ENCODE measurements at places on chromosomes 2 and 18. TPM values are rescaled to one million over a fixed set of nuclear protein-coding genes. Genes with fewer than 3 reads are reported as not detected.

DNA sequence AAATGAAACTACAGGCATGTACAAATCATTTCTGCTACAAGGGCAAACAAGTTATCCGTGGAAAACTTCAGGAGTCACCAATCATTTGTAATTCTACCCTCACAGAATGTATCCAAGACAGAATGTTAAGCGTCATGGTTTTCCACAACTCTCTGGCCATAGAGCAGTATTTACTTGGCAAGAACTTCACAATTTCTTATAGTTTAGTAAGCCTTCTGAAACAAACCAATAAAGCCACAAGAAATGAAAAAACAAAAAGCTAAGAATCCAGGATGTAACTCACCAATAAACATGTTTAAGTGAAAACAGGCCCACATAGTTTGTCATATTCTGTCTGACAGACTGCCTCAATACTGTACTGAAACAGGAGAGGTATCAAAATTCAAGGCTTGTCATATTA is 70.3 kb downstream of the LNPK start:
- no peaks in the 10 kb centered on the region for H3K36me3 ChIP-seq
- no peak overlapping the region for H3K27ac ChIP-seq

DNA sequence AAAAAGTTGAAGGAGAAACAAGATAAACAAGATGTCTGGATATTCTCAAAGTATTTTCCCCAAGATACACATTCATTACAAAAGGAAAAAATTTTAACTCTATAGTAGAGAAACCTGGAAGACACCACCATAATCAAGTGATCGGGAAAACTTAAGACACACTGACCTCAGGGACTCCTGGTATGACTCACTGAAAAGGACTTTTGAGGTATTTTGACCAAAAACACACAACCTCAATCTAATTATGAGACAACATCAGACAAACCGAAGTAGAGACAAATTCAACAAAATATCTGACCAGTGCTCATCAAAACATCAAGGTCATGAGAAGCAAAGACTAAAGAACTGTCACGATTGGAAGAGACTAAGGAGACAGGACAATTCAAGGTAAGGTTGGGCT is 34.7 kb downstream of the LPIN2 start:
- no peak overlapping the region for H3K4me3 ChIP-seq
- no peaks in the 10 kb centered on the region for H3K27me3 ChIP-seq
- no peaks in the 10 kb centered on the region for H3K36me3 ChIP-seq
- H3K4me1 ChIP-seq = peaks cover 28% of the 10 kb centered on the region
- DNase-seq = no peak
- H3K27ac ChIP-seq = no peak overlapping the region

DNA sequence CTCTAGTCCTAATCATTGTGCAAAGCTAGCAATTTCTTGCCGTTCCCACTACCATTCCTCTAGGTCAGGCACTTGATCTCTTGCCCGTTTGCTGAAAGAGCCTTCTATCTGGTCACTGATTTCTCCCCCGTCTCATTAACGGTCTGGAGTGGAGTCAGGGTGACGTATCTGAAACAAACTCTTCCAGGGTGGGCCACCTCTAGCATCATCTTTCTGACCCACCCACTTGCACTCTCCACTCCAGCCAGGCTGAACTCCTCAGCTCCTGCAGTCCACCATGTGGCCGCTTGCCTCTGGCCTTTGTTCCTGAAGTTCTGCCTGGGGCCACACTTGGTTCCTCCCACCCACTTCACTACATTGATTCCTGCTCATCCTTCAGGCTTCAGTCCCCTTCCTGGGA is 13.3 kb downstream of the BCL2 start:
- no peaks in the 10 kb centered on the region for H3K4me1 ChIP-seq
- no peak overlapping the region for H3K27ac ChIP-seq
- no peaks in the 10 kb centered on the region for H3K27me3 ChIP-seq
- no peak overlapping the region for H3K4me3 ChIP-seq

DNA sequence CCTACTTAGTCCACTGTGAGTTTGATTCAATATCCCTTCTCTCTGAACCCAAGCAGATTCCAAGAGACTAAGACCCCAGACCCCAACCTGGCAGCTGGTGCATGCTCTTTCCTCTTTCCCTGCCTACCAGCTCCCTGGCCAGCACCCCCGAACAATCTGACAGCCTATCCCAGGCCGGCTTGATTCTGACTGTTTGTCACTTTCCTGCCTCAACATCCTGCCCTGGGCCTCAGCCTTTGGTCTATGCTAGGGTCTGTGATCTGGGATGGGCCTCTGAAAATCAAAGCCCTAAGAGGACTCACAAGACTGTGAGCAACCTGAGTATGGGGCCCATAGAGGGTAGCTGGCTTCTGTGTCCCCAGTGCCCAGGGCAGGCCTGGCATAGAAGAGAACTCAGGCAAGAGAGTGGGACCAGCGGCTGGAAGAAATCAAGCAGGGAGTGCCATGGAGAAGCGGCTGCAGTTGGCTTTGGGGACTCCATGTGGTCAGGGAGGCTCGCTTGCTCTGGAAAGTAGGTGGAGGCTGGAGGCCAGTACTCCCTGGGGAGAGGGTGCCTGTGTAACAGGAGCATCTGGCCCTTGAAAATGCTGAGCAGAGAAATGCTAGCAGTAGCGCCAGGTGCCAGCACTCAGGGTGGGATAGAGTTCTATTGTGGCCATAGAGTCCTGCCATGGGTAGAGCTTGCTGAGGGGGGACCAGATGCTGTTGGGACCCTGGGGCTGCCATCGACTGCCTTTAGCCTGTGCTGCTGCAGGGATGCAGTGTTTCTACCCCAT is 343.9 kb downstream of the DYSF start:
- no peaks in the 10 kb centered on the region for H3K4me1 ChIP-seq
- H3K4me3 ChIP-seq = no peak overlapping the region

DNA sequence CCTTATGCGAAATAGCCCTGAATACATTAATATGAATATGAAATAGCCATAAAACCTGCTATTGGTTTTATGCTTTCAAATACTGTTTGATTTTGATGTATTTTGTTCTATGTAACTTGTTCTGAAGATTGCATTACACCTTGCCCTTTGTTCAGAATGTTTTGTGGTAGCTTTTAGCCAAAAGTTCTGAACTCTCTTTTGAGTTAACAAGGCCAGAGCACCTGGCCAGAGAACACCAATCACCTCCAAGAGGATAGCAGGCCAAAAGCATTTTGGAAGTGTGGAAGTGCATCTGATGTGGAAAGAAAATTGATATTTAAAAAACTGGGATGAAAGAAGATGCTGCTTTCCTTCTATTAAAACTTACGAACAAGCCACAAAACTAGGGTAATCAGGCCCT is 86.6 kb upstream of the PGAP1 start:
- H3K27ac ChIP-seq = no peak overlapping the region
- H3K4me3 ChIP-seq = no peak overlapping the region
- peaks cover 18% of the 10 kb centered on the region for H3K4me1 ChIP-seq

DNA sequence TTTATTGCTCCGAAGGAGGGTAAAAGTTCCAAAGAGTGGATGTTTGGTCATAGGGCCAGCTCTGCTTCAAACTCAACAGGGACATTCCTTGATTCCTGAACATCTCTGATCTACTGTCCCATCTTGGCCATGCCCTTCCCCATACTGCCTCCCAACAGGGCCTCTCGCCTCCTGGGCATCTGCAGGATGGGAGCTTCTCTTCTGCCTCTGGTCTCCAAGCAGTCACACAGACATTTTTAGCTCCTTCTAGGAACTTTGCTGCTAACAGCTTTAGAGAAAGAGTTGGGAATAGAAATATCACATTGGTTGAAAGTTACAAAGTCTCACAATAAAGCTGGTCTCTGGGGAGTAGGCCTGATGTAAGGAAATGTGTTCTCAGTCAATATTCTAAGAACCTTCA is 9.4 kb upstream of the DGUOK start:
- H3K27ac ChIP-seq = no peak overlapping the region
- H3K27me3 ChIP-seq = no peaks in the 10 kb centered on the region
- no peaks in the 10 kb centered on the region for H3K36me3 ChIP-seq

IL36B gene
- not detected for total RNA-seq

LDLRAD4 gene
- 1.9 TPM for total RNA-seq

ACTG2 gene
- 8.8 TPM for total RNA-seq

EFEMP1 gene
- 22.5 TPM for total RNA-seq

IL1RL2 gene
- not detected for total RNA-seq

All from GM23338 (cell line).